ENCODE measurements at places on chromosomes 7 and 10.

GRCh38 chr10:96280859-96281258 is 9.5 kb upstream of the BLNK start:
- DNase-seq, result no peak

- DNase-seq, result no peak
Measured at GRCh38 chr7:12882710-12883109, 195.3 kb downstream of the ARL4A start.

DNA sequence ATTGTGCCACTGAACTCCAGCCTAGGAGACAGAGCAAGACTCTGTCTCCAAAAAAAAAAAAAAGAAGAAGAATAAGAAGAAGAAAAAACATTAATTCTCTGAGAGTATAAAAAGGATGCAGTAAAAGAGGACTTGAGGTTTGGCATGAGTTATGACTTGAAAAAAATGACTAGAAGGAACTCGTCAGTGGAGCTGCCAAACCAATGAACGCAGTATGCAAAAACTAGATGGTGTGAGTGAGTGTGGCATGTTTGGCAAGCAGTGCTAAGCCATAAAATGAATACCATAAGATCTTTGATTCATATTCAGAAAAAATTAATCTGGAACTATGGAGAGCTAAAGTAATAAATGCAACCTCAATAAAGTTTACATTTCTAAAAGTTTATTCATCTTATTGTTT is 68.6 kb upstream of the MEOX2 start:
- no peak for DNase-seq

- no peak for DNase-seq
Measured at GRCh38 chr10:69372126-69372980, 44.4 kb downstream of the TACR2 start.

DNA sequence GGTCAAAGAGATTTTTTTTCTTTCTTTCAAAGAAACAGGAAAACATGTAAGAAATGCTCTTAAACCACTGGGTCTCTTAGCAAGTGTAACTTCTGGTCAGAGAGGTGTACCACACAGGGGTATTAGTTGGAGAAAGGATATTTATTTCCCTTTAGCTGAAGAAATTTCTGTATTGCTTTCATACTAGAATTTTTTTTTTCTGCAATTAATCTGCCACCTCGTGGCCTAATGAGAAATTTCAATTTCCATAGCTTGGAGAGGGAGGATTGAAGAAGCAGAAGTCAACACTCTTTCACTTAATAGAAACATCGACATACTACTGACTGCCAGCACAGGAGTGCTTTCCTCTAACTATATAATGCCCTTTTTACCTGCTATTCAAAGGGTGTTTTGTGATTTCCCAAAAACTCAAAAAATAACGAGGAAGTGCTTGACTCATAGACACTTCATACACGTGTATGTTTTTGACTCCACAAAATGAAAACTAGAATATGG is 177.6 kb upstream of the NAMPT start:
- peak; percentile 14 for DNase-seq

- DNase-seq, result no peak
Measured at GRCh38 chr7:22944510-22944909, 69.4 kb downstream of the HYCC1 start.

All from neural crest cell (in vitro differentiated cells).